Dorsolateral prefrontal cortex (tissue), 122 donors: ENCODE measurements at places on chromosomes 1 and 21.

GRCh38 chr1:37778654-37779053 is 13.7 kb upstream of the EPHA10 start:
- DNase-seq, result no peak

- no peak for DNase-seq
Measured at GRCh38 chr1:208154040-208154439, 90.1 kb downstream of the PLXNA2 start.

DNA sequence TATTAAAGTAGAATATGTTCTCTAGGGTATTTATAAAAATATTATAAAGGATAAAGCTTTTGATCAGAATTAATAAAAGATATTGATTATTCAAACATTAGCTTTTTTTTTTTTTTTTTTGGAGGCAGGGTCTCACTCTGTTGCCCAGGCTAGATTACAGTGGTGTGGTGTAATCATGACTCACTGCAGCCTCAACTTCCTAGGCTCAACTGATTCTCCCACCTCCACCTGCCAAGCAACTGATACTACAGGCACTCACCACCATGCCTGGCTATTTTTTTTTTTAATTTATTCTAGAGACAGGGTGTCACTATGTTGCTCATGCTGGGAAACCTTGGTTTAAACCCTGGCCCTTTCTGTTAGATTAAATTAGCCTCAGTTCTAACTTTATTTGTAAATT is 188.3 kb downstream of the CLEC20A start:
- DNase-seq, result no peak

- DNase-seq, result no peak
Measured at GRCh38 chr1:89555550-89555949, 30.9 kb downstream of the LRRC8B start.

DNA sequence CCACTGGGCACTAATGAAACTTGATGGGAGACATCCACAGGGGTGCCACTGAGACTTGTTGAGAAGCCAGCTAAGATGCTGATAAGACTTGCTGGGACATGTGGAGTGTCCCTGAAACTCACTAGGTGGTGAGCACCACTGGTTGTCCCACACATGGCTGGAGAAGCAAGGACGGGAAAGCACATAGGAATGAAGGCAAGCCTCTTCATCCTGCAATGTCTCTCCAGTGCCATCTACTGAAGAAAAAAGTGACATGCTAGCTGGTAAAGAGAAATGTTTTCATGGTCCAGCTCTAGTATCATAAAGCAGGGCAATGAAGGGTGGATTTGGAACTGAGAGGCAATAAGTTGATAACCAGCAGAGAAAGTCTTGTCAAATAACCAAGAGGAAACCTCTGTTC is 283.0 kb downstream of the PAPPA2 start:
- no peak for DNase-seq

GRCh38 chr1:117654493-117655219 is 48.8 kb downstream of the TENT5C start:
- no peak for DNase-seq

DNA sequence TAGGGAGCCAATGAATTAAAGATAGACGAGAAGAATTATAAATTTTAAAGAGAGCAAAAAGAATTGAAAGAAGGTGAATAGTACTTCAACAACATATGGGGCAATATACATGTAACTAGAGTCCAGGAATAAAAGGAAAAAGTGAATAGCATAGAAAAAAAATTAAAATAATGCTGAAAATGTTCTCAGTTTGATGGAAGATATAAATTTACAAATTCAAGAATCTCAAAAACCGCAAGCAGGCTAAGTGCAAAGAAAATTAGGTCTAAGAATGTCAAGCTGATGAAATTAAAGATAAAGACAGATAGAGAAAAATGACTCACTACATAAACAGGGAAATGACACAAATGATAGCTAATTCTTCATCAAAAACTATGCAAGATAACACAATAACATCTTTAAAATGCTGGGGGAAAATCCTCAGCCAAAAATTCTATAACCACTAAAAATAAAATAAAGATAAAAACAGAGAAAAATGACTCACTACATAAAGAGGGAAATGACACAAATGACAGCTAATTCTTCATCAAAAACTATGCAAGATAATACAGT is 326.3 kb downstream of the TBX15 start:
- DNase-seq, result no peak

DNA sequence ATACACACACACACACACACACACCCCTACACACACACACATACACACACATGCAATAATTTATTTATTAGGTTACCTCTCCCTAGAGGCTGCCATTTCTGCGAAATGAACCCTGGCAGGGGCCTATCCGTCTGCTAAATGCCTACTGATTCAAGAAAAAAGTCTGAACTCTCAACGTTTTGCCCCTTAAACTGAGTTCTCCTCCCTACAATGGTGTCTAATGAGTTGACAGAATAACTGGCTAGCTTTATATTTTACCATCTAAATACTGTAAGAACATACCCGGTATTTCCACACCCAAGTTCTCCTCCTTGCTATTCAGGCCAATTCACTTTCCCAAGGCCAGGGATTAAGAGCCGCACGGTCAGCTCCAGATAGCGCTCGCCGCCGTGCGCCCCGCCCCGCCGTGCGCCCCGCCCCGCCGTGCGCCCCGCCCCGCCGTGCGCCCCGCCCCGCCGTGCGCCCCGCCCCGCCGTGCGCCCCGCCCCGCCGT is 339 bp upstream of the RNPC3 start:
- DNase-seq, result no peak

DNA sequence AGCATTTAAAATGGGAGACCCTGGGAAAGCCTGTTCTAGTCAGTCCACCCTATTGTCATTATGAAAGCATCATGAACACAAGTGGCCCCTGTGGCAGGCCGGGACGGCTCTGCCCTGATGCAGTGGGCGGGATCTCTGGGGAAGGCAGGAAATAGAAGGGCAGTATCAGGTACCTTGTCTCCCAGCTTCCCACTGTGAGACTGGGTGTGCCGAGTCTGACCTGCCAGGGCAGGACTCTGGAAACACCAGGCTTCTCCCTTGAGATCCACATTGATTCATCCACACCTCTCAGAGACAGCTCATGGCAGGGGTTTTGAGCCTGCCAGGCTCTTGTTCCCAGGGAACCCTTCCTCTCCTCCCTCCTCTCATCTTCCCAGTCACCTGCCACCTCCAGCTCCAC is 24.5 kb upstream of the GNPAT start:
- DNase-seq, result no peak

- no peak for DNase-seq
Measured at GRCh38 chr21:42306366-42307035, 8.7 kb downstream of the TFF3 start.

- no peak for DNase-seq
Measured at GRCh38 chr1:83670909-83671565, 327.9 kb downstream of the TTLL7 start.

DNA sequence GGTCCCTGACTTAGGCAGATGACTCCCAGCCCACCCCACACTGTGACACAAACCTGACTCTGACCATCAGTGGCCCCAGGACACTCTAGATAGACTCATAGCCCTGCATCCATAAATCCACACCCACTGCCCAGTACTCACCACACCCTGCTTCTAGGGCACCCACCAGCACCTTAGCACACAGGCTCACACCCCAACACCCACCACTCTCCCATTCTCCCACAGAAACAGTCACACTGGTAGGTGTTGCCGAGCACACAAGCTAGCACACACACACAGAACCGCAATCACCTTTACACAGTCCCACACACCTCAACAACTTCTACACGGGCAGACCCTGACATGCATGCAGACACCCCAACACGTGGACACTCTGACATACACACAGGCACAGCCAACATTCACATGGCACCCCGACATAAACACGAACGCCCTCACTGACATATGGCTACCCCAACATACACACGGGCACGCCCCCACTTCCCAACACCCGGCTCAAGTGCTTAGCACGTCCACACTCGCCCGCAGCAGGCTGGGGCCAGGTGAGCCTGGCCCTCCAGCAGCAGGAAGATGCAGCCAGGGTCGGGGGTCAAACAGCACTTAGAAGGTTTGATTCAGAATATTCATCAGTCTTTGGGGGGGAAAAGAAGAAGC is 105.5 kb upstream of the TARDBP start:
- no peak for DNase-seq

DNA sequence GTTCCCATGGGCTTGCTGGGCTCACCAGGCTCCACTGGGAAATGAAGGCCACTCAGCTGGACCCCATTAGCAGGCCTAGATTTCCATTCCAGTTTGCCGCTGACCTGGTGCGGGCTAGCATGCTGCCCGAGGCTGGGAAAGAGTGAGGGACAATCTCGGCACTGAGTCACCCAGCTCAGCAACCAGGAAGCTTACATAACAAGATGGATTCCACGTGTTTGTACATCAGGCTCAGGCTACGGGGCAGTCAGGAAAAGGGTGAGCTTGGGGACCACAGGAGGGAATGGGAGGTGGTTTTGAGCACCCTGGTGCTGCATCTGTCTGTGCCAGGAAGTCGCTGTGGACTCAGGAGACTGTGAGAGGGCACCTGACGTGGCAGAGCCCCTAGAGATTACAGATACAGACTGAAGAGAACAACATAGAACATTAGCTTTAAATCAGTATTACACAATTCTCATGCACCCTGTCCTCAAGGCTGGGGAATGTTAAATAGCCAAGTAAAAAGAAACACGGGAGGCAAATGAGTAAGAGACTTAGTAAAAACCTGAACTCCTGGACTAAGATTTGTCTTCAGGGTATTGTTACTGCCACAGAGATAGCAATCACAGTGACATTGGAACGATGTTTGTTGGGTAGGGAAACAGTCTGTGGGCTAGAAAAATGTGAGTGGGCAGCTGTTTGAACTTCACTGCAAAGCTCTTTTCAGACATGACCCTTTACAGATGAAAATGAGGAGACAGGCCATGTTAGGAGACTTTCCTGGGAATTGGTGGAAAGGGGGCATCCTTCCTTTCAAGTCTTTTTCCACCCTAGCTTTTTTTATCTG is 51.1 kb downstream of the GLUL start:
- no peak for DNase-seq

DNA sequence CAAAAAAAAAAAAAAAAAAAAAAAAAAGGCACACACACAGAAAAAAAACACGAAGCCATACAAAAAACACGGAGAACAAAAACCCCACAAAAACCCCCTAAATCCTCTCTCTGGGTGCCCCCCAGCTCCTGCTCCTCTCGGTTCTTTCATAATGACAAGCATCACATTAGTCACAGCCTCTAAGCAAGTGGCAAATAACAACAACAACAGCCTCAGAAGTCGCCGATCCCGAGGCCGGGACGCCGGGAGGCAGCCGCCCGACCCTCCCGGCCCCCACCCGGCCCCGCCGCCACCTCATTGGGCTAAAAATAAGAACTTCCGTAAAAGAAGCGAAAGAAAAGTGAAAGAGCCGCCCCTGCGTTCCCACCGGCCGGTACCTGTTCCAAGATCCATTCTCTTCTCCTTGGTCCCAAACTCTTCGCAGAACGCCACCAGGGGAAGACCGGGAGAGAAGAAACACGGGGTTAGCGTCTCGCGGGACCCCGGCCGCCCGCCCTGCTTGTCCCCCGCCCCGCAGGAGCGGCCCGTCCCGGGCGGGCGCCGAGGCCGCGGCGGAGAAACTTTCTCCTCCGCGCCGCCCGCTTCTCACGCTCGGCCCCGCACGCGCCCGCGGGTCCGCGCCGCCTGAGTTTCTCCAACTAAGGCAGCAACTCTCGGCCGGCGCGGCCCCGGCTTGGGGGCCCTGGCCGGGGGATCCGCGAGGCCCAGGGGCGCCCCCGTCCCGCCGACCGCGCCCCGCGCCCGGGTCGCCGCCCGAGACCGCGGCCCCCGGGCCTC is 102.8 kb downstream of the CASZ1 start:
- DNase-seq, result no peak

DNA sequence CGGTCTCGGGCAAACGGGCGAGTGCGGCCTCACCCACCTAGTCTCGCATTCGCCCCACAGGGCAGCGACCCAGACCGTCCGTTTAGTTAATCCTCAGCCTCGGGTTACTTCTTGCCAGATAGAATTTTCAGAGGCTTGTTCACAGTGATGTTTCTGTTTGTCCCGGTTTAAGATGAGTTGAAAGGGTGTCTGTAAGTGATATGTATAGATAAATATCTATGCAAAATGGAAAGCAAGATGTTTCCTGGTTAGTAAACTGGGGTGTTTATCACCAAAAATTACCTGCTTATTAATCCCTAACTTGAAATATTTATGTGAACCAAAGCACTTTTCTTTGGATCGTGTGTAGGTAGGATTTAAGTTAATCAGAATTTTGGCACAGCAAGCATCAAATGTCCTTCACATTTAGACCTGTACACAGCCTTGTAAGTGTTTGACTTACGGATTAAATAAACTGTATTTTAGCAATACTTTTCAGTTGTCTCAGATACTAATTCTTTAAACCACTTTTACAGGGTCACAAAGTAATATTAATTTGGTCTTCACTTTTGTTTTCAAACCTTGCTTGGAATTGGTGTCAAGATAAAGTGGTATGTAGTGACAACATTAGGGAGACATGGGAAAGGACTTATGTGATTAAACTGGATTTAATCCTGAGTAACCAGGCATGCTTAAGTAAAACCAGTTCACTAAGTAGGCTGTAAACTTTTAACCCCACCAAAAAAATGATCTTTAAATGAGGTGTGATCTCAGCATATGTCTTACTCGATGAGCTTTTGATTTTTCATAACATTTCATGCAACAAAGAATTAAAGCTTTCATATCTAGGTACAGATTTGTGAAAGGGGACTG is 914 bp downstream of the ZNF326 start:
- no peak for DNase-seq

GRCh38 chr1:246930830-246931548 is 759 bp downstream of the AHCTF1 start:
- peak; percentile 49 for DNase-seq

DNA sequence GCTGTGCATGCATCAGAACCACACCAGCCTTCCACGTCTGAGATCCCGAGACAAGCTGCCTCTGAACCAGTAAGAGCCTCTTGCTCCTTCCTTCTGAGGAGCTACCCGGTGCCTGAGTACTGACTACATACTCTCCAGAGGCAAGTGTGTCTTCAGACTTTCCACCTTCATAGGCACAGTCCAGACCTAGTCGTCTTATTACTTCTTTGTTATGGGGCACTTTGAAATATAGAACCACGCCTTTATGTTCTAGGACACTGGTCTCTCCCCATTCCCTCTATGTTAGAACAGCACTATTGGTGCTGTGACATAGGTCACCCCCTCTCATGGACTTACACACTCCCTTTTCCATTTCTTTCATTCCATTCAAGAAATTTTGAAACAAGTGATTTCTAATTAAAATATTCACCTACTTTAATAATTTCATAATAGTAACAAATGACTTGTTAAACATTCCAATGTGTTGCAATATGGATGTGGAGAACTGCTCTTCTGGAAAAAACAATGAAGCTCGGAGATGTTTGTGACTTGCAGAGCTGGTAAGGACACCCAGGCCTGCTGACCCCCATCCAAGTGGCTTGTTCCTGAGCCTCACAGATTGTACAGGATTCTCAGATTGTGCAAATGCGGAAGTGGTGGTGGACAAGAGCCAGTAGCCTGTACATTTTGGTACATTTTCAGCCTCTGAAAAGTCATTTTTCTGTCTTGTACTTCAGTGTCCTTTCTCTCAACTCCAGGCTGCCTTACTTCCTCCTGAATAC is 76.1 kb upstream of the SIPA1L2 start:
- no peak for DNase-seq
